ENCODE measurements at places on chromosomes 7 and 10. TPM values are rescaled to one million over a fixed set of nuclear protein-coding genes. Genes with fewer than 3 reads are reported as not detected.

GRCh38 chr10:110864662-110865140 is 7.0 kb upstream of the PDCD4 start:
- no peak for DNase-seq

GRCh38 chr10:111516144-111516543 is 439.3 kb downstream of the ADRA2A start:
- no peak for DNase-seq

DNA sequence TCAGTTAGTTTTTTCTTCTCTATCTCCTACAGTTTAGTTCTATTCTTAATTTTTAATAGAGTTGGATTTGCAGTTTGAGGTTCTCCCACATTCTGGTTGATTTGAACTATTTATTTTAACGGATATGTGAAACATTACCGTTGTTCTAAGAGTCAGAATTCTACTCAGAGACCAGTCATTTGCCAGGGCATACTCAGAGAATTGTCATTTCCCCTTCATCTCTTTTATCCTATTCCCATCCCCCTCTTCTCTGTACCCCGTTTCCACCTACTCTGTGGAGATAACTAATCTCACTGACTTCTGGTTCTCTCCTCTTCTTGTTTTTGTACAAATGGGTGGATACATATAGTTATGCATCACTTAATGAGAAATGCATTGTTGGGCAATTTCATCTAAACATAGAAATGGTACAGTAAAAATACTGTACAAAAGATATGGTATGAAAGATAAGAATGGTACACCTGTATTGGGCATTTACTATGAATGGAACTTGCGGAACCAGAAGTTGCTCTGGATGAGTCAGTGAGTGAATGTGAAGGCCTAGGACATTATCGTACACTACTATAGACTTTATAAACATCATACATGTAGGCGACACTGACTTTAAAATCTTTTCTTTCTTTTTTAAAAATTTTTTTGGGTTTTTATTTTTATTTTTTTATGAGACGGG is 53.1 kb downstream of the INPP5F start:
- DNase-seq = no peak

DNA sequence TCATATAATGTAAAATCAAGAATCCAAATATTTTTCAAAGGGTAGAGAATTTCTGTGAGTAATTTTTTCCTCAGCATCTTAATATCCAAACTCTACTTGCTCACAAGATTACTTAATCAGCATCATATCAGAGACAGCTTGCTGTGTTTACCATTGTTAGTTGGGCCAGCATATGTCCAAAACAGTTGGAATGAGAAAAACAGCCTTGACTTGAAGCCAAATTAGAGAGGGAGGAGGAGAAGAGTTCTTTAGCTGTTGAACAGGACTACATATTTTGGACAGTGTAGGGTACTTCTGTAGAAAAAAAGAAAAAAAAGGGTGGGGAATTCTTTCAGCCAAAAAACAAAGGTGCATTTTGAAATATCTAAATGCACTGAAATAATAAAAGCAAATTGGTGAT is 69.8 kb downstream of the HDAC9 start:
- no peak for DNase-seq

- no peak for DNase-seq
These were observed 192.7 kb downstream of the MLLT10 start for GRCh38 chr10:21726601-21727225.

DNA sequence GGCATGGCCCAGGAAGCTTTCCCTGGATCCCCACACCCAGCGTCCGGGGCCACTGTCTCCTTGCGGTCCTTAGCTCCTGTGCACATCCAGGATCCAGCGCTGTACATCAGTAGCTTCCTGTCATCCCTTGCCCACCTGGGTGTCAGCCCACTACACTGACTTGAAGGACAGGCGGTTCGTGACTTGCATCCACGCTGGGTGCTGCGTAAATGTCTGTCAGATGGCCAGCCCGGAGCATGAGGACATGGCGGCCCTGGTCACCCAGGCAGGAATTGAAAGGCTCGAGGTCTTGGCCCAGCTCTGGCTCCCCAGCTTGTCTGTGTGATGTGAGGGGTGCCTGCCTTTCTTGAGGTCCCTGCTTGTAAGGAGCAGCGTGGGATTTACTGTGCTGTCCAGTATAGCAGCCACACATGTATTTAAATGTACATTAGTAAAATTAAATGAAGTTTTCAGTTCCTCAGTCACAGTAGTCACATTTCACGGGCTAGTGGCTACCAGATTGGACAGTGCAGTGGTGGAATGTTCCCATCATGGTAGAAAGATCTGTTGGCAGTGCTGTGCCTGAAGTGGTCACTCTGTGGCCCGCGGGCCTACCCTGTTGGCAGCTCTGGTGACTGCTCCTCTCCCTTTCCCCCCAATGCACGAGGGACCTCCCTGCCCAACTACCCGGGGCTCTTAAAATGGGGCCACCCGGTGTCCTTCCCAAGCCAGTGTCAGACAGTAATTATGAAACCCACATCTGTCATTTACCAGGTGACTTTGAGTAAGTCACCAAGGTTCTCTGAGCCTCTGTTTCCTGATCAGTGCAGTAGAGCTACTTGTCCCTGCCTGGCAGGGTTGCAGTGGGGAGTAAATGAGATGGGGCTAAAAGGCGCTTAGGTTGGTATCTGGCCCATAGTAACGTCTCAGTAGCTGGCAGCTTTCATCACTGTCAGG is 97.8 kb upstream of the PPIF start:
- no peak for DNase-seq

DNA sequence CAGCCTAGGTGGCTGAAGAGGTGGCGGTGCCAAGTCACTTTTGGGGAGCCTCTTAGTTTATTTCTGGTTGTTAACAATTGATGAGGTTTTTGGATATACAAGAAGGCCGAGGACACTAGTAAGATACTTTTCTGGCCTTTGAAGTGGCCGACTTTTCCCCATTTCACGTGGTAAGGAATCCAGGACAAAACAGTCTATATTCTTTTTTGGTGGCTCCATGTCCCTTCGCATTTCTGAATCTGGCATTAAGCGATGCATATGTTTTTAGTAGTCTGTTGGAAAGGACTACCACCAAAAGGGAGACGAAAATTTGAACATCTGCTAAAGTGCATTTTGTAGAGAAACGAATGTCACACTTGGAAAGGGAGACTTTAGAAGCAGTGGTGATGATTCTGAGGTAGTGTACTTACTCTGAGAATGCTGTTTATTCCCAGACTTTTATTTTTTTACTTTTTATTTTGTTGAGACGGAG is 1.5 kb downstream of the MLLT10 start:
- DNase-seq = no peak

GRCh38 chr10:77413231-77413630 is 224.4 kb downstream of the KCNMA1 start:
- no peak for DNase-seq

DNA sequence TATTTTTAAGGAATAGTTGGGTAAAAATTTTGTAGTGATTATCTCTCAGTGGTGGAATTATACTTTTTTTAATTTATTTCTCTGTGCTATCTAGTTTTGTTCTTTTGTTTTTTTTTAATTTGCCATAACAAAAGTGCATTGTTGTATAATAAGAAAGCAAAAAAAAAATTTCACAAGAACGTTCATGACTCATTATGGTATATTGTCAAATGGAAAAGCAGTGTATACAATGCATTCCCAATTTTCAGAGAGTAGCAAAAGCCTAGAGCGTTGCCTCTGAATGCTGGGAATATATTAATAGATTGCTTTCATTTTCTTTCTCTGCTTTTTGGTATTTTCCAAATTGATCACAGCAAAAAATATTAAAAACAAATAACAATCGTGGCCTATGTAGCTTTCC is 46.3 kb upstream of the GPAM start:
- no peak for DNase-seq

DNA sequence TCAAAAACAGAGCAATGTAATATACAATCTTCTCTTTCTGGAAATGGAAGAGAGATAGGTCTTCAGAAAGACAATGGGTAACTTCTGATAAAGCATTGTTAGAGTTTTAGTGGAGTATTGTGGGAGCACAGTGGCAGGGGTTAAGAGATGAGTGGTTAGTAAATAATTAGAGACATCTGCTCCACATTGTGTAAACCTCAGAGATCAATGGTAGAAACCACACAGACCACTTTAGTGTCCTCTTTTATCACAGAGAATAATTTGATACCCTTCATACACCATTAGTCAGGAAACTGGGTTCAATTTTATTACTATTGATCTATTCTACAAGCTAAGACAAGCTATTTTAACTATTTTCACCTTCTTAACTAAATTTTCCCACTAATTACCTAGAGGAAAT is 35.9 kb upstream of the MAGI2 start:
- no peak for DNase-seq

DNA sequence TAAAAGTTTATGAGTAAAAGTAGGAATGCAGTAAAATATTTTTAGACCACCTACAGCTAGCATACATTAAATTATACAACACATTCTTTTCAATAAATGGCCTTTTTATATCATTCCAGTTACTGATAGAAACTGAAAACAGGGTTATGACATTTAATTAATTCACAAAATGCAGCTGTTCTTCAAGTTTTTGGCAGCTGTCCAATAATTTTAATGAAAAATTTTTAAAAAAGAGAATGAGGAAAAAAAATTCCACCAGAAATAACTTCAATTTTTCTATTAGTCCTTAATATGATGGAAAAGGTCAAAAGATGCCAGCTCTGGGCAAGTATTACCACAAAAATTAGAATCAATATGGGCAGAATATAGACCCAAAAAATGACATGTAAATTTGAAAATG is 11.9 kb upstream of the LRRC72 start:
- no peak for DNase-seq

DNA sequence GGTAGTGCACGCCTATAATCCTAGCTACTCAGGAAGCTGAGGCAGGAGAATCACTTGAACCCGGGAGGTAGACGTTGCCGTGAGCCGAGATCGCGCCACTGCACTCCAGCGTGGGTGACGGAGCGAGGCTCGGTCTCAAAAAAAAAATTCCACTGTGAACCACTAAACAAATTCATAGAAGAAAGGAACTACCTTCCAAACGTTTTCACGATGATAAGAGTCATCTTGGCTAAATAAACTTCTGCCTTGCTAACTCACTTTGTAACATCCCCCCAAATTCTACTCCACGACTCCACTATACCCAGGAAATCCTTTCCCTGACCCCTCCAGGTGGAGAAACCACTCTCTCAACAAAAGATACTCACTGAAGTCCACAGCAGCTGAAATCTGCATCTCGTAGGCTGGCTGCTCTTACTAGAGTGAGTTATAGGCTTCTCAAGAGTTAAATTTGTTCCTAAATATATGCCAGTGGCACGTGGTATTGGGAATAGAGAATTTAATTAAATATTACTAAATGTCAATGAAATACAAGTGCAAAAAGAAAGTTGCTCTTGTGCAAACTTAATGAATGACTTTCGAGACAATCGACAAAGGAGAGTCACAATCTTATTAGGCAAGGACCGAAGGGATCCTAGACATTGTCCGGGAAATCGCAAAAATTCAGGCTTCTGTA is 1.6 kb upstream of the GTF2I start:
- no peak for DNase-seq

DNA sequence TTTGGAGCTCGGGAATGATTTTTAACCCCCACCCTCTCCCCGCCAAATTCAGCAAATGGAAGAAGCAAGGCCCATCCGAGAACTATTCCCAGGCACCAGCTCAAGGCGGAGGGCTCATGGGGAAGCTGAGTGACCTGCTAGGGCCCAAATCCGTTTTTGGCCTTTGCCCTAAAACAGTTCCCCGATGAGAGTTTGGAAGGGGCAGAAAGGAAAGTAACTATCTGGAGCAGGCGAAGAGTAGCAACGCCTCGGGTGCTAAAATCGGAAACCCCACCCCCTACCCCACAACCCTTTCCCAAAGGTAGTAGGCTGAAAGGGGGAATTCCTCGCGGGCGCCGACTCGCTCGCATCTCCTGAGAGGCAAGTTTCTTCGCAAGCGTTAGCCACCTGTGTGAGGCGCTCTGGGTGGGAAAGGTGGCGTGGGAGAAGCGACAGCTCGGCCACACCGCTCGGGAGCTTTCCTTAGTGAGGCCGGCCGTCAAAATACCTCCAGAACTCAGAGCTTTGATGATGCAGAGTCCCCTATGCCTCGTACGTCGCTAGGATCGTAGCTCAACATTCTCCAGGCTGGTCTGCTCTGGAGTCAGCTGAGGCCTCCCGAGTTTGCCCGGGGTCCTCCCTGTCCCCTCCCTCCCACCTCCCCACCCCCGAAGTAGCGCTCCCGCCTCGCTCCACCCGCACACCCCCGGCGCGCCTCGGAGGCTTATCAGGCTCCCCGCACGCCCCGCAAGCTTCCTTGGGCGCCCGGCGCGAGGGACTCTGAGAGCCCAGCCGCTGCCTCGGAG is 642 bp upstream of the PRKG1 start:
- DNase-seq = no peak

GRCh38 chr7:34070511-34071323 is 165.4 kb downstream of the BMPER start:
- DNase-seq = no peak

DNA sequence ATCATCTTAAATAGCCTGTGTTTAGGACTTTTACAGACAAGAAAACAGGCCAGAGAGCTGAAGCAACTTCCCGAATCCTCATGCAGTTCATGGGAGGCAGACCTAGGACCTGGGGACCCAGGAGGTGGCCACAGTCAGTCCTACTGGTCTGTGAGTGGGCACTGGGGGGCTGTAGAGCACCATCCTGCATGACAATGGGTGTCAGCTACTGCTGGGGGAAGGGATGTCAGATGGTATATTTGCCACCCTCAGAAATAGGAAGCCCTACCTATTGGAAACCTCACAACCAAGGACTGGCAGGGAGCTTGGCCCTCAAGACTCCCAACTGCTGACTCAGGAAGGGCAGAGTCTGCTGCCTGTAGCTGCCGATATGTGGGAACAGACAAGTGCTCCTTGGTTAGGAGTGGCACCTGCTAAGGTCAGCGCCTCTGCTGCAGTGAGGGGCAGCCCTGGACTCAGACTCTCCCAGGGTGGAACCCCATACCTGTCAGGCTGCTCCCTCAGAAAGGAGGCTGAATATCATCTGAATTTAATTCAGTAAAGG is 29.7 kb downstream of the OGDH start:
- DNase-seq = no peak

- DNase-seq = no peak
These were observed 617.2 kb downstream of the AUTS2 start for GRCh38 chr7:70215491-70215890.

The NAT16 gene
- not detected for total RNA-seq

The IL2RA gene
- total RNA-seq = 0.69 TPM

The HOXA7 gene
- 5.8 TPM for total RNA-seq

The CHCHD2 gene
- 301 TPM for total RNA-seq

The VSTM4 gene
- total RNA-seq = 19.1 TPM

The PTPRZ1 gene
- 0.32 TPM for total RNA-seq

The DUSP5 gene
- 67.6 TPM for total RNA-seq

The STAG3 gene
- 0.28 TPM for total RNA-seq

The KNDC1 gene
- 1.8 TPM for total RNA-seq

The OR2A1 gene
- 0.95 TPM for total RNA-seq

The GBX1 gene
- not detected for total RNA-seq

The RAB11FIP2 gene
- 23.5 TPM for total RNA-seq

The ARHGEF35 gene
- total RNA-seq = 4.3 TPM

The CNPY1 gene
- total RNA-seq = not detected
